Activated CD4-positive, alpha-beta memory T cell treated with anti-CD3 and anti-CD28 coated beads for 36 hours (primary cell): ENCODE measurements at places on chromosomes 4 and X. TPM values are rescaled to one million over a fixed set of nuclear protein-coding genes. Genes with fewer than 3 reads are reported as not detected.

GRCh38 chr4:71009890-71010588, 16.6 kb downstream of the DCK start:
- peaks cover 31% of the 10 kb centered on the region for H3K4me1 ChIP-seq
- H3K36me3 ChIP-seq = peaks cover 9% of the 10 kb centered on the region
- H3K4me3 ChIP-seq = no peak overlapping the region
- peak overlapping the region; percentile 82 for H3K27ac ChIP-seq
- no peaks in the 10 kb centered on the region for H3K27me3 ChIP-seq

DNA sequence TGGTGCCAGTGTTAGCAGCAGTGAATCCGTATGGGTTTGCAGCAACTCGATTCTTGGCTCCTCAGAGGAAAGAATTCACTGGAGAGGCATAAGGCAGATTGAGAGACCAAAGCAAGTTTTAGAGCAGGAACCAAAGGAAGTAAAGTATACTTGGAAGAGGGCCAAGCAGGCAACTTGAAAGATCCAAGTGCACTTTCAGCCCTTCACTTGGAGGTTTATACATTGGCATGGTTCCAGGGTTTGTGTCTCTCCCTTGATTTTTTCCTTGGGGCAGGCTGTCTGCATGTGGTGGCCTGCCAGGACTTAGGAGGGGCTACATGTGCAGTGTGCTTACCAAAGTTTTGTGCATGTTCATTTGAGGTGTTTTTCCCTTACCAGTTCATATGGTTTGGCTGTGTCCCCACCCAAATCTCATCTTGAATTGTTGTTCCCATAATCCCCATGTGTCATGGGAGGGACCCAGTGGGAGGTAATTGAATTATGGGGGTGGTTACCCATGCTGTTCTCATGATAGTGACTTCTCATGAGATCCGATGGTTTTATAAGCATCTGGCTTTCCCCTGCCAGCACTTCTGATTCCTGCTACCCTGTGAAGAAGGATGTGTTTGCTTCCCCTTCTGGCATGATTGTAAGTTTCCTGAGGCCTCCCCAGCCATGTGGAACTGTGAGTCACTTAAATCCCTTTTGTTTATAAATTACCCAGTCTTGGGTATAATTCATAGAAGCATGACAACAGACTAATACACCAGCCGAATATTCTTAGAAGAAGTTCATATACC, 86.2 kb upstream of the TSPAN5 start:
- no peaks in the 10 kb centered on the region for H3K4me1 ChIP-seq
- H3K4me3 ChIP-seq = no peak overlapping the region
- no peak for DNase-seq
- no peaks in the 10 kb centered on the region for H3K27me3 ChIP-seq
- no peak overlapping the region for H3K27ac ChIP-seq

DNA sequence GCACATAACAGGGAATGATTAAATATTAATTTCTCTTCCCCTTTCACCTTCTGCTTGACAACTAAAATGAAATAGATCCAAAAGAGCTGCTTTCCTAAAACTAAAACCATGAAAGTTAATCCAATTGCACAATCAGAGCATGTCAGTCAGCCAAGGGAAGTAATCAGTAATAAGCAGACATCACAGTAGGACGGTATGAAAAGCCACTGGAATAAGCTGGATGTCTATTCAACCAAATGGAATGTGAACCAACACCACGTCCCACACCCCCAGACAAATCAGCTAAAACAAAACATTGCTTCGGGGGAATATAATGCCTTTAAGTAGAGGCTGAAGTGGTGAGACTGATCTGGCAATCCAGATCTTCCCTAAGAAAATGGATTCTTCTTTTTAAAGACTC, 859.4 kb upstream of the FTHL17 start:
- H3K27me3 ChIP-seq = no peaks in the 10 kb centered on the region
- no peaks in the 10 kb centered on the region for H3K4me1 ChIP-seq
- H3K27ac ChIP-seq = no peak overlapping the region
- no peak for DNase-seq
- H3K36me3 ChIP-seq = no peaks in the 10 kb centered on the region

- no peak overlapping the region for H3K27ac ChIP-seq
- no peaks in the 10 kb centered on the region for H3K27me3 ChIP-seq
- peaks cover 4% of the 10 kb centered on the region for H3K4me1 ChIP-seq
- no peaks in the 10 kb centered on the region for H3K36me3 ChIP-seq
- DNase-seq = no peak
- H3K4me3 ChIP-seq = no peak overlapping the region
These were observed 98.1 kb upstream of the C1GALT1C1 start for GRCh38 chrX:120727911-120728310.

DNA sequence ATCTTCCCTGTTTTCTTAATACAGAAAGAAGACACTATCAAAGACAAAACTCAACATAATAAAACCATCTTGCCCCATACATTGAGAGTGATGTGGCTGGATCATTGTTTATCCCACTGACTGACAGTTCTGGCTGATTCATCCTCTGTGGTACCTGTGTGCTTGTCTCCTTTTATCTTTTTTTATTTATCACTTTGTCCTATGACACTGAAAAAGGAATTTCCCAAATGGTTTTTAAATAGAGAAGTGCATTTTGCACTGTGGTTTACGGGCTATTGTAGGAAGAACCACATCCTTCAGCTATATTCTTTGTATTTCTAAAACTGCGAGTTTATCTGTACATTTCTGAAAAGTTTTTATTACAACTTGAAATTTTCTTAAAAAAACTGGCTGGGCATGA, 15.0 kb downstream of the TTC29 start:
- no peaks in the 10 kb centered on the region for H3K36me3 ChIP-seq
- H3K4me1 ChIP-seq = no peaks in the 10 kb centered on the region
- H3K27ac ChIP-seq = no peak overlapping the region

DNA sequence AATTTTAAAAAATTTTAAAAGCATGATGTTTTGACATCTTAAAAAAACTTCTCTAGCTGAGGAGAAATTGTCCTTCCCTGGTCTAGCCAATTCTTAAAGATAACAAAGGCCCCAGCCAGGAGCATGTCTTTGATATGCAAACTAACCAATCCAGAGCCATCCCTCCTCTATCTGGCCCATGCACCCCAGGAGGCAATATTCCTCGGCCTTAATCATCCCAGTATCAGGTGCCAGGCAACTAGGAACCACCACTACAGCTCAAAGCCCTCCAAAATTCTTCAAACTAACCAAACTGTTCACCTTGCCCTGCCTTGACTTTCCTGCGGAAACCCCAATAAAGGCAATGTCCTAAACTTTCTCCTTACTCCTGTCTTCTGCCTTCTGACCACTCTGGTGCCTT, 97.8 kb upstream of the USP9X start:
- H3K4me3 ChIP-seq = no peak overlapping the region
- H3K4me1 ChIP-seq = no peaks in the 10 kb centered on the region
- DNase-seq = no peak
- no peaks in the 10 kb centered on the region for H3K27me3 ChIP-seq

SSX4 gene
- total RNA-seq = not detected

CSN1S1 gene
- not detected for total RNA-seq

CT45A1 gene
- total RNA-seq = not detected
